ENCODE measurements at places on chromosomes 5 and 9.

DNA sequence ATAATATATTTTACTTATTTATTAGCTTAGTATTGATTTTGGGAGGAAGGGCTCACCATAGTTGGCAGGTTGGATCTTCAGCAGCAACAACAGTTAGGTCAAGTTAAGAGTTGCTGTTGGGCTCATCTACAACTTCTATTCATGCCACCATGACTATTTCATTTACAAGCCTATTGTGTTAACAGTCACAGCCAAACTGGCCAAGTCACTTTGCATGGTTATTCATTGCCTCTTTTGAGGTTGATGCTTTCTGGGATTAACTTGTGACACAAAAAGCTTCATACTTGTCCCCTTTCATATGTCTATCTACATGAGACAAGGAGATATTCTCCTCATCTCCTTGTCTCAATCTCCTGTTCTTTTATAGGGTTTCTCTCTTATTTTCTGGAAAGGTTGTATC lies 98.3 kb downstream of the WDR70 start:
- DNase-seq: no peak

DNA sequence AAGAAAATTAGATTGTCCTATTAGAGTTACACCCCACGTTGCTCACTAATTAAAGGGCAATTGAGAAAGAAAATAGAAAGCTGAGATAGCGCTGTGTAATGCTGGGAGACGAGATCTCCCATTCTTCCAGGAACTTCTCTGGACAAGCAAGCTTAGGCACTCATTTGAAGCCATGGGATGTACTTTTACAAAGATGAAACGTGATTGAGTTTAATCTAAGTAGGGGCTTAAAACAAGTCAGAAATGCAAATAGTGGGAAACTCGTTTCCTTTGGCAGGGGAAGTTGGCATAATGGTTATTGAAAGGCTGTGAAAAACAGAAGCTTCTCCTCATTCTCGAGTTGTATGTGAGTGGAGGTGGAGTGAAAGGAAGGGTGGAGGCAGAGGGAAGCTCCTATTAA lies 3.7 kb downstream of the PRDM6 start:
- DNase-seq: no peak

- DNase-seq: no peak
These were observed 789.9 kb upstream of the C9orf72 start for GRCh38 chr9:28363151-28363562.

DNA sequence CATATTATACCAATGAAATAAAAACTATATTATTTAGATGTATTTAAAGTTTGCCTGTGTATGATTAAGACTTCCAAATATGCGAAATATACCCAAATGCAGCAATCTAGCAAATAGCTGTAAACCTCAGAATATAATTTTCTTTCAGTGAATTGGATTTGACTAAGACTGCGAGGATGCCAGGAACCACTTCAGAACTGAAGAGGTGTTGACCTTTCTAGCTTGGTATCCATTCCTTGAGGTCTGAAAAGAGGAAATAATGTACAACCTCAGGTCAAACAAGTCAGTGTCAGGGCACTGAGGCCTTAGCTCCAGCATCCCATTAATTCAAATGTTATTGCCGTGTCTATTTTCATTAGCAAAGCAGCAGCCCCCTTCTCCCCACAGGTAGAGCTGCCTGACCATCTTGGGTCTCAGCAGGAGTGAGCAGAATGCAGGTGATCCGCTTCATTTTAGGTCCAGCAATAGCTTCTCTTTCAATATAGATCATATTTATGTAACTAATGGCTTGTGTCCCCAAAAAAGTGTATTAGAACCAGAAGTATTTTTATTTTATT lies 100.0 kb downstream of the KIAA1958 start:
- no peak for DNase-seq

DNA sequence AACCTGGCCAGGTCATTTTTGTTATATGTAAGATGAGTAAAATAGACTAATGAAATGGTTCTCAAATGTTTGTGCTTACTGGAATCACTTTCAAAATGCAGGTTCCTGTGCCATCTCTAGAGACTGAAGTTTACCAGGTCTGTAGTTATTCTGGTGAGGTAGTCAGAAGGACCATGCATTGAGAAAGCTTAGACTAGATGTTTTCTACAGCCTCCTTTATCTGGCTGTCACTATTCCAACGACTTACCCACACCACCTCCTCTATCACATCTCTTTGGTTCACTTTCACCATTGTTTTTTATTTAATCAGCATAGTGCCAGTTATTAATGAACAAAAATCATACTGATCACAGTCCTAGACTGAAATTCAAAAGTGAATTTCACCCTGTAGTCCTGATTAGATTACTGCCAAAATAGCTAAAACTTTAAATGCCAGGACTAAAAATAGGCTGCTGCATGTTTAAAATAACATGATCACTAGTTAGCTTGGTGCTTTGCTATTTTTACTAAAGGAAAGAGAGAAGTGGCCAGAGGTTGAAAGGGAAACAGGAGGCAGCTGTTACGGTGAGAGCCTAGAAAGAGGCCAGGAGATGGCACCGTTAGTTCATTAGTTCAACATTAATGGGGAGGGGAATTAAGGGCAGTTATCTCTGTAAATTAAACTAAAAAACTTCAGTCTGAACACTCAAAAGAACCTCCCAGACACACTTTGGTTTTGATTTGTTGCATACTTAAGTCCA lies 13.9 kb upstream of the FNIP1 start:
- DNase-seq: no peak

DNA sequence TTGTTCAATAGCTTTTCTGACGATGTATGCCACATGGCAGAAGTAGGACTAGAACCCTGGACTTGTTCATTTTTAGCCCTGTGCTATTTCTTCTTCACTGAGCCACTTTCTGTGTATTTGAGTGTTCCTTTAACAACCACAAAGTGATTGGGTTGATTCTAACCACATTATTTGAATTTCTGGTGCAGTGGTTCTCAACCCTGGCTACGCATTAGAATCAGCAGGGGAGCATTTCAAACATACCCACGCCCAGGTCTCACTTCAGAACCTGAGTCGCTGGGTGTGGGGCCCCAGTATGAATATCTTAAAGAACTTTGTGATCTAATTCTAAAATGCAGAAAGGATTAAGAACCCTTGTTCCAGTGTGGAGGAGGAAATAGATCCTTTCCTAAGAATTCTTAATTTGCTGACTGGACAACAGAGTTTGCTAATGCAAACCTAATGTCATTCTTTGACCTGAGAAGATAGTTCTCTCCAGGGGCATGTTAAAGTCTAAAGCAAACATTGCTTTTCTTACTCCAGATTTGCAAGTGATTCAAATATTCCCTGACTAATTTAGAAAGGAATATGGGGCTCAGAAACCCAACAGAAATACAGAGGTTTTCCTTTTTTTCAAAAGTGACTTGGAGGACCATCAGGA lies 75.4 kb upstream of the GDNF start:
- no peak for DNase-seq

GRCh38 chr9:107218829-107219485 lies 64.1 kb upstream of the RAD23B start:
- DNase-seq: no peak

DNA sequence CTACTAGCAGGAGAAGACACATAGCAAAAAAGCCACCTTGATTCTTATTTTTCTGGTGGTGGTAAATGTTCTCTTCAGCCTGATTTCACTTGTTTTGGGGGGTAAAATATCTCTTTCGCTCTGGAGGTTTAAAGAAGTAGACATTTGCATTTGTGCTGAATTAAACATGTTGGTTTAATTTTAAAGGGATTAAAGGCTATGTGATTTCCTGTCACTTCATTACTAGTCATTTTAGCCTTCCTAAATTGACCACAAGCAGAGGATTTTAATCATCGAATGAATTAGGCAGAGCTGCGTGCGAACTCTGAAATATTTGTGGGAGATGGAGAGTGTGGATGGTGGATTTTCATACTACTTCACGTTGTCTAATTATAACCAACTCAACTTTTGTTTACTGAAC lies 4.8 kb downstream of the RASGRF2 start:
- DNase-seq: no peak

- no peak for DNase-seq
These were observed 16.0 kb downstream of the ABLIM3 start for GRCh38 chr5:149157330-149157729.

- no peak for DNase-seq
These were observed 12.0 kb upstream of the HDHD3 start for GRCh38 chr9:113388833-113389232.

DNA sequence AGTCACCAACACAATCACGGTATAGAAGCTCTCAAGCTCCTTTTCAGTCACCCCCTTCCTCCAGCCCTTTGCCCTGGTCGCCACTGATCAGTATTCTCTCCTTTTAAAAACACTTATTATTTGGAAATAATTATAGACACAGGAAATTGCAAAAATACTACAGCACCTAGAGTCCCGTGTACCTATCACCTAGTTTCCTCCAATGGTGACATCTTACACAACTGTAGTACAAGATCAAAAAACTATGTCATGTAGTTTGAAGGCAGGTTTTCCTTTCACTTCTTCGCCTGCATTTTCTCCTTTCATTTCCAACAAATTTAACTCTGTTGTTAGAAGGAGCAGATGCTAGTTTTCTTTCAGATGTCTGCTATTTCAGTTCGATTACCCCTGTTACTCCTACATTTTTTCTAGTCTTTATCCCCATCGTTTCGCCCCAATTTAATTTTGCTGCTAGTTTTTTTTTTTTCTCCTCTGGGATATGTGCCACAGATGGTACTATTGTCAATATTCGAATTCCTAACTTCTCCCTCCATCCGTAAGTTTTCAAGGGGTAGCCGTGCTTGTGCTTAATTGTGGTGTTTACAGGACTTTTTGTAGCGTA lies 612 bp upstream of the ATG10 start:
- DNase-seq: no peak
